ENCODE measurements at places on chromosomes 1 and 21.

- no peak for DNase-seq
Observed at GRCh38 chr1:187275346-187275745, 446.6 kb downstream of the PLA2G4A start.

GRCh38 chr1:234331507-234331906 is 41.7 kb upstream of the COA6 start:
- DNase-seq: no peak

DNA sequence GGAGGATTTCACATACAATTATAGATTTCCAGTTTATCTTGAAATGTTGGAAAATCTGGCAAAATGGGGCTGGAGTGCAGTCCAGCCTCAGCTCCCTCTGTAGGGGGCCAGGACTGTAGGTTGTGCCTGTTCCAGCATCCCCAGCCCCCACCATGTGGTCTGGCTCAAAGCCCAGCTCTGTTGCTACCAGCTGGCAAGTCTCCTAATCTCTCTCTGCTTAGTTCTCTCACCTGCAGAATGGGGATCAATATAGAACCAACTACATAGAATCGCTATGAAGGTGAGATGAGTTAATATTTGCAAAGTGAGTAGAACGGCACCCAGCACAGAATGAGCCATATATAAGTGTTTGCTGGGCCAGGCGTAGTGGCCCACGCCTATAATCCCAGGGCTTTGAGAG is 50.0 kb upstream of the TARDBP start:
- DNase-seq: no peak

GRCh38 chr1:22031214-22031962 is 21.1 kb upstream of the CDC42 start:
- DNase-seq: no peak

GRCh38 chr1:50978852-50979781 is 9.1 kb downstream of the CDKN2C start:
- peak; percentile 7 for DNase-seq

- DNase-seq: no peak
Observed at GRCh38 chr1:27567146-27567526, 36.8 kb downstream of the AHDC1 start.

DNA sequence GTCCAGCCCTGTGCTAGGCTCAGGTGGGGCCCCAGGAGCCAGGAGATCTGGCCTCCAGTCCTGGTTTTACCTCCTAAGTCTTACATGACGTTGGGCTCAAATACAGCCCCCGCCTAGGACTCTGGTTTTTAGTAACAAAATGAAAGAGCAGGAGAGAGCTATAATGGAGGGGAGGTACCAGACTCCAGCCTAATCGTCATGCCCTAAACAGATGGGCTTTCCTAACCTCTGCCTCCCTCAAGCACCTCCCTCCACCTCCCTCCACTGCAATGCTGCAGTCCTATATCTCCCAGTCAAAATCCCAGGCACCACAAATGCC is 28.6 kb downstream of the TTC39A start:
- DNase-seq: no peak

All from Ammon's horn (tissue), 1 donor.